MCF 10A (cell line): ENCODE measurements at places on chromosomes 5 and 9. TPM values are rescaled to one million over a fixed set of nuclear protein-coding genes. Genes with fewer than 3 reads are reported as not detected.

- no peak overlapping the region for H3K4me3 ChIP-seq
- H3K4me1 ChIP-seq = peaks cover 17% of the 10 kb centered on the region
- H3K27me3 ChIP-seq = no peaks in the 10 kb centered on the region
- H3K36me3 ChIP-seq = no peaks in the 10 kb centered on the region
- no peak overlapping the region for H3K27ac ChIP-seq
These were observed 77.6 kb upstream of the RASA1 start for GRCh38 chr5:87190041-87190440.

DNA sequence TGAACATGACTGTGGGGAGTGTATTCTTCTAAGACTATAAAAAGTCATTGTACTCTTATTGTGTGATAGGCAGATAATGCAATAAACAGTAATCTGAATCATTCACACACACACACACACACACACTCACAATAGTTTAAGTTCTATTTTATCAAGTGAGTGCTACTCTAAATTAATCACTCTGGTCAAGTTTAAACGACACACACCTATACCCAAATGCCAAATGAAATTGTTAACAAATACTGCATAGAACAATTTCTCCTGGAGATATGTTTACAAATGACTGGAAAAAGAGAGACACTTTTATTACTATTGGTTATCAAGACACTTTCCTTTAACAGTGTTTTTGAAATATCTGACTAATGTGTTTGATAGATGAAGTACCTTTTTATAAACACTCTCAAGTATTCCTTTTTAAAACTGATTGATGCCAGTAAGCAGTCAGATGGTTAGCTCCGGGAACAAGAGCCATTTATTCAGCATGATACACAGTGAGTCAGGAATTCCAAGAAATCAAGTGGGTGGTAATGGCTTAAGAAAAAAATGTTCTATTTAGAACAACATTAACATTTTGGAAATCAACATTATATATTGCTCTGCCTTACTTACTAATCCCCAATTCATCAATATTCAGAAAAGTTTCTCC is 521.6 kb upstream of the ST8SIA4 start:
- H3K27me3 ChIP-seq = peaks cover 9% of the 10 kb centered on the region
- H3K27ac ChIP-seq = peak overlapping the region; percentile 73
- no peak overlapping the region for H3K4me3 ChIP-seq

- no peaks in the 10 kb centered on the region for H3K36me3 ChIP-seq
- DNase-seq = no peak
- H3K27ac ChIP-seq = no peak overlapping the region
- H3K4me1 ChIP-seq = peaks cover 6% of the 10 kb centered on the region
- no peak overlapping the region for H3K4me3 ChIP-seq
These were observed 22.4 kb downstream of the S1PR3 start for GRCh38 chr9:89013660-89014059.

The SLC36A2 gene
- total RNA-seq = not detected in 2 replicates

The SOX30 gene
- 0.15 TPM in 1 of 2 replicates, not detected in the other for total RNA-seq

- no peak overlapping the region for H3K4me3 ChIP-seq
- peaks cover 9% of the 10 kb centered on the region for H3K4me1 ChIP-seq
- H3K27me3 ChIP-seq = no peaks in the 10 kb centered on the region
- DNase-seq = peak; percentile 98
- H3K27ac ChIP-seq = peak overlapping the region; percentile 4
These were observed 188.8 kb downstream of the FBN2 start for GRCh38 chr5:128349044-128349858.

The CACFD1 gene
- 1.5 and 3.4 TPM in 2 replicates for total RNA-seq

The IL4 gene
- not detected in 2 replicates for total RNA-seq

The GPR21 gene
- total RNA-seq = 0.37 TPM in 1 of 2 replicates, not detected in the other

DNA sequence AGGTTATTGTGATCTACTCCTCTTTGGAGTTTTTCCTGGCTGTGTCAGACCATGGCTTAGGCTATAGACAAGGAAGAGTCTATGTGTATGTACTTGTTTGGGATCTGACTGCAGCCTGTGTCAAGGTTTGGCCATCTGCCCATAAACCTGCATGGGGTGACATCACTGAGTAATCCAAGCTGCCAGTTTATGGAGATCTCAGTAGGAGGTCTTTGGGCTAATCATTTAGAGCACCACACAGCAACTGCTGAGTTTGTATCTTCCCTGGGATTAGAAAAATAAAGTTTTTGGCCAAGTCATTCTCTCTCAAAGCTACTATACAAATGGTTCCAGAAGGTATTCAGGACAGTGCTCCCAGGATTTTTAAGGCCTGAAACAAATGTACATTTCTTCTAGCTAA is 65.5 kb upstream of the HSPB3 start:
- H3K4me3 ChIP-seq = no peak overlapping the region
- peak; percentile 94 for DNase-seq
- peaks cover 13% of the 10 kb centered on the region for H3K4me1 ChIP-seq
- H3K36me3 ChIP-seq = no peaks in the 10 kb centered on the region
- peak overlapping the region; percentile 57 for H3K27ac ChIP-seq
- no peaks in the 10 kb centered on the region for H3K27me3 ChIP-seq
